K562 (cell line): ENCODE measurements at places on chromosomes 2 and 18.

- H3K27me3 ChIP-seq: no peaks in the 10 kb centered on the region; the same call in 2 of the 3 replicates
- H3K4me3 ChIP-seq: no peak overlapping the region
- no peak overlapping the region for H3K27ac ChIP-seq
- peak; percentile 29 for DNase-seq
- no peaks in the 10 kb centered on the region; the same call in 1 of the 3 replicates for H3K4me1 ChIP-seq
Observed at GRCh38 chr2:207352978-207353671, 176.6 kb upstream of the CREB1 start.

DNA sequence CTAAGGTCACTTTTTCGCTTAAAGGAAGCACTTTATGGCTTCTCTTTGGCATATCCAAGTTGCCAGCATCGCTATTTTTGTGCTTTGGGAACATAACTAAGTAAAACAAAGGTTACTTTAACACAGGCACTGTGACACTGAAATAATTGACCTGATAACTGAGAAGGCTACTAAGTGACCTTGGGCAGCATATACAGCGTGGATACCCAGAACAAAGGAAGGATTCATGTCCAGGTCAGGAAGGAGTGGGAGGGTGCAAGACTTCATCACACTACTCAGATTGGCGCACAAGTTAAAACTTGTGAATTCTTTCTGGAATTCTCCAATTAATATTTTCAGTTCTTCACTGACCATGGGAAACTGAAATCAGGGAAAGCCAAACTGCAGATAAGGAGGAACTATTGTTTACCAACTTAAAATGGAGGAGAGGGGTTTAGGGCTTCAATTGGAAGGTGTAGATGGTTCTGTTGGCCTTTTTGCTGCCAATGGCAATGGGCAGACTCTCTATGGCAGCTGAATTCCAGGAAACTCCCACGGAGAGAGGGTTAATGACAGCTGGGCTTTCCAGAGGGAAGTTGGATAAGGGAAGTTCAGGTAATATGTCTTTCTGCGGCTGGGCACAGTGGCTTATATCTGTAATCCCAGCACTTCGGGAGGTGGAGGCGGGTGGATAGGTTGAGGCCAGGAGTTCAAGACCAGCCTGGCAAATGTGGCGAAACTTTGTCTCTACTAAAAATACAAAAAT, 45.3 kb downstream of the COMMD1 start:
- no peaks in the 10 kb centered on the region for H3K27me3 ChIP-seq
- DNase-seq: no peak
- no peak overlapping the region for H3K4me3 ChIP-seq
- H3K36me3 ChIP-seq: no peaks in the 10 kb centered on the region

DNA sequence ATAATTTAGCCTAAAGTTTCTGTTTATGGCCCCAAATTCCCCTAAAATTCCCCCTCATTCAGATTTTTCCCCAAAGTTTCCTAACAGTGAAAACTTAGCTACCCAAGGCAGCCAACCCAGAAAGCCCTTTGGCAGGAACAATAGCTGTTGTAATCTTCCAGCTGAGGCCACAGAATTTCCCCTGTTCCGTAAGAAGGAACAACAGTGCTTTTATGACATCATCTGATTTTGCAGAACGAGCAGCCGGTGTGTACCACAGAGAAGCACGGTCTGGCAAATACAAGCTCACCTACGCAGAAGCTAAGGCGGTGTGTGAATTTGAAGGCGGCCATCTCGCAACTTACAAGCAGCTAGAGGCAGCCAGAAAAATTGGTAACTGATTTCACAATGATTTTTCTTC, 6.3 kb downstream of the TNFAIP6 start:
- H3K27ac ChIP-seq: no peak overlapping the region
- H3K4me3 ChIP-seq: no peak overlapping the region
- H3K4me1 ChIP-seq: no peaks in the 10 kb centered on the region
- H3K27me3 ChIP-seq: no peaks in the 10 kb centered on the region
- DNase-seq: no peak

GRCh38 chr2:47653902-47654789, 128.8 kb upstream of the MSH6 start:
- H3K27ac ChIP-seq: no peak overlapping the region
- no peaks in the 10 kb centered on the region for H3K36me3 ChIP-seq
- DNase-seq: peak; percentile 41
- H3K4me3 ChIP-seq: no peak overlapping the region

GRCh38 chr2:121731366-121731765, 5.3 kb downstream of the NIFK start:
- no peak for DNase-seq
- no peaks in the 10 kb centered on the region for H3K27me3 ChIP-seq
- H3K36me3 ChIP-seq: peaks cover 88% of the 10 kb centered on the region

- no peak overlapping the region for H3K4me3 ChIP-seq
- no peaks in the 10 kb centered on the region for H3K27me3 ChIP-seq
- H3K4me1 ChIP-seq: peaks cover 7% of the 10 kb centered on the region
- H3K36me3 ChIP-seq: peaks cover 13% of the 10 kb centered on the region; the same call in 2 of the 3 replicates
- H3K27ac ChIP-seq: peak overlapping the region; percentile 23; the same call in 1 of the 3 replicates
Observed at GRCh38 chr18:23433360-23433759, 19.7 kb upstream of the RIOK3 start.

GRCh38 chr2:3112131-3112530, 265.5 kb downstream of the EIPR1 start:
- H3K27ac ChIP-seq: no peak overlapping the region
- H3K36me3 ChIP-seq: no peaks in the 10 kb centered on the region
- H3K4me3 ChIP-seq: no peak overlapping the region
- no peaks in the 10 kb centered on the region; the same call in 2 of the 3 replicates for H3K4me1 ChIP-seq
- H3K27me3 ChIP-seq: peaks cover 74% of the 10 kb centered on the region
- DNase-seq: no peak

DNA sequence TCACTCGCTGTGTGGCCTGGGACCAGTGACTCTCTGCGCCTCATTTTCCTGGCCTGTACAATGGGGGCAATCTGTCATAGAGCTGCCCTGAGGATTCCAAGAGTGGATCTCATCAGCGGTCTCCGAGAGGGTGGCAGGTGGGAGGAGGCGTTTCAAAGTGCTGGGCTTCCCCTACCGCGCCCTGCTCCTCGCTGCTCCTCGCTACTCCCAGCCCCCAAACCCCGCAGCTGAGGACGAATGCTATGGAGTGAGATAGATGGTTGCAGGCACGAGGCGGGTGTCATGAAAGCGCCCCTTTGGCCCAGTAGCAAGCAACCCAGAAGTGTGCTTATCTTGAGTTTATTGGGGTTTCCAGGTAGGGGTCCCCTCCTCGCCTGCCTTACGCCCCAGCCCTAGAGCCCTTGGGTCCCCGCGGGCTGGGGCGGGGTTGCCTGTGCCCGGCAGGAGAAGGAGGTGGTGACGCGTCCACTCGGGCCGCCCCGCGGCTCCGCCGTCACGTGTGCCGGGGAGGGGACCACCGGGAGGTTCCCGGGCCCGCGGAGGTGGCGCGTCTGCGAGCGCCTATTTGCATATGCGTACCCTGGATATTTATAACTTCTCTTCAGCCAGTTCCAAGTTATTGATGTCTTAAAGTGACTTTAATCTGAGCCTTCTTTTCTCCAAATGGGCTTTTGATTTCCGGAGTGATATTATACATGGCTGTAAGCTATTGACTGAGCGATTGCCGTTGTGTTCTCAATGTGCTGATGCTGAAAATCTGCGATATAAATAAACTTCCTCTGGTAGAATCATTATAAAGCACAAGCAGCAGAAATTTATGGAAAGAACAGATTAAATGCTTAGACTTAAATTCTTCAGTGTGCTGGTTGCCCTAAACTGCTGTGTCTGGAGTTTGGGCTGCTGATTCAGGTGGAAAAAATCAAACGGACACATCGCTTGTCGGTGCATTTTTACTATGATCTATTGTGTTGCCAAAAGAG, 263.7 kb downstream of the ATAD2B start:
- no peak overlapping the region for H3K27ac ChIP-seq
- peaks cover 14% of the 10 kb centered on the region for H3K27me3 ChIP-seq
- no peaks in the 10 kb centered on the region for H3K36me3 ChIP-seq
- no peak overlapping the region for H3K4me3 ChIP-seq

DNA sequence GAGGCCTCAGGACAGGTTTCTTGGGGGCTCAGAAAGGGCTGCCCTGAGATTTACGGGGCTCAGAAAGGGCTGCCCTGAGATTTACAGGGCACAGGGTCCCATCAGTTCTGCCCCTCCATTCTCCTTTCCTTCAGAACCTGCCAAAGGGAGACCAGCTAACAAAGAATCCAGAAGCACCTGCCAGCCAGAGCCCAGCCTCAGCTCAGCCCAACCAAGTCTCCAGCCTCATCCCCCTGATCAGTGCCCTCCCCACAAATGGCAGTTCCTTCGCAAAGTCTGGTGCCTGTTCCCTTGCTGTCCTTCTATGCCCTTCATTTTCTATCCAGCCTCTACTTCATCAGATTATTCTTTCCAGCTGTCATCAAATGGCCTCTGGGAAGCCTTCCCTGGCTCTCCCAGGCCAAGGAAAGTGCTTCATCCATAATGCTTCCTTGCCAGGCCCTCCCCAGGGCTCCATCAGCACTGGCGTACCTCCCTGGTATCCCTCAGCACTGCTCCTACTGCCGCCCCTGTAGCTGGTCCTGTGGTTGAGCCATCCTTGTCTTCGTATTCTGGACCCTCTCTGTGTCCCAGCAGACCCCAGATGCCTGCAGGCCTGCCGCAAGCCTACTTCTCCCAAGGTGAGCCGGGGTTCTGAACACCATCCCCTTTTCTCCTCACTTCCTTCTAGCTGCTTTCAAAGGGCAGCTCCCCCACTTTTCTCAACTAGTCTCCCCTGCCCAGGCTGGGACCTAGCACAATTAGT, 96.2 kb upstream of the EPAS1 start:
- H3K36me3 ChIP-seq: no peaks in the 10 kb centered on the region
- H3K4me3 ChIP-seq: no peak overlapping the region
- no peak for DNase-seq
- no peaks in the 10 kb centered on the region for H3K27me3 ChIP-seq
- H3K27ac ChIP-seq: no peak overlapping the region
- H3K4me1 ChIP-seq: peaks cover 8% of the 10 kb centered on the region; the same call in 1 of the 2 replicates

GRCh38 chr18:79799619-79800370, 2.1 kb downstream of the KCNG2 start:
- no peaks in the 10 kb centered on the region for H3K4me1 ChIP-seq
- H3K27ac ChIP-seq: no peak overlapping the region
- H3K36me3 ChIP-seq: no peaks in the 10 kb centered on the region
- peaks cover 13% of the 10 kb centered on the region; the same call in 2 of the 3 replicates for H3K27me3 ChIP-seq
- H3K4me3 ChIP-seq: no peak overlapping the region

DNA sequence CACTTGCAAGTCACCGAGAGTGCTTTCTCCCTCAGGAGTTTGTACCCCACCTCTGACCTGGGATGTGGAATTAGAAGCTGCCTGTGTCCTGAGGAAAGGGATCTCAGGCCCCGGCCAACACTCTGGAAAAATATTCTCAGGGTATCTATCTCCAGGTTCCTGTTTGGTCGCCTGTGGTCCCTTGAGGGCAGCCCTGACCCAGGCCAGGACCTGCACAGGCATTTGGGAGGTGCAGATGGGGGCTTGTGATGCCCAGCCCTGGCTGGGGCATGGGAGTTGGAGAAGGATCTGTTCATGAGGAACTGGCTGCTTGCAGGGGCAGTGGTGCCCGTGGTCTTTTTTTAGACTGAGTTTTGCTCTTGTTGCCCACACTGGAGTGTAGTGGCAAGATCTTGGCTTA, 46.3 kb downstream of the MYCN start:
- H3K27ac ChIP-seq: no peak overlapping the region
- H3K36me3 ChIP-seq: no peaks in the 10 kb centered on the region
- H3K27me3 ChIP-seq: peaks cover 6% of the 10 kb centered on the region; the same call in 1 of the 3 replicates
- no peak overlapping the region for H3K4me3 ChIP-seq

DNA sequence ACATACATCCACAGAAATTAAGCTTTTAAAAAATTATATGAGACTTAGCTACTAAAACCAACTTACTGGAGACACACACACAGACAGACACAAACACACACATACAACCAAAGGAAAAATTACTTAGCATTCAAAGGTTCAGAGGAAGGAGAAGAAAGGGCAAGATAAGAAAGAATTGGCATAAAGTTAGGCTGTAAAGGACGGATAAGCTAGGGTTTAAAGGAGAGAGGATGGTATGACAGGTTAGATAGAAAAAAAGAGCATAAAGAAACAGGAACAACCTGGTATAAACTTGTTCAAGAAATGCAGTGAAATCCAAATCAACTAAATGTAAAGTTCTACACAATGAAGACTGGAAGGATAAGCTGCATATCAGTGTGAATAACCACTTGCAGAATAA, 73.4 kb downstream of the SLC66A3 start:
- peaks cover 6% of the 10 kb centered on the region; the same call in 1 of the 3 replicates for H3K4me1 ChIP-seq
- peaks cover 4% of the 10 kb centered on the region; the same call in 2 of the 3 replicates for H3K36me3 ChIP-seq
- DNase-seq: peak; percentile 41
- no peaks in the 10 kb centered on the region for H3K27me3 ChIP-seq
- no peak overlapping the region for H3K4me3 ChIP-seq
- peak overlapping the region; percentile 27; the same call in 2 of the 3 replicates for H3K27ac ChIP-seq

GRCh38 chr2:190280565-190281350, 38.9 kb downstream of the HIBCH start:
- H3K36me3 ChIP-seq: peaks cover 11% of the 10 kb centered on the region; the same call in 1 of the 3 replicates
- no peak for DNase-seq
- no peaks in the 10 kb centered on the region for H3K4me1 ChIP-seq
- no peaks in the 10 kb centered on the region for H3K27me3 ChIP-seq
- no peak overlapping the region for H3K27ac ChIP-seq

DNA sequence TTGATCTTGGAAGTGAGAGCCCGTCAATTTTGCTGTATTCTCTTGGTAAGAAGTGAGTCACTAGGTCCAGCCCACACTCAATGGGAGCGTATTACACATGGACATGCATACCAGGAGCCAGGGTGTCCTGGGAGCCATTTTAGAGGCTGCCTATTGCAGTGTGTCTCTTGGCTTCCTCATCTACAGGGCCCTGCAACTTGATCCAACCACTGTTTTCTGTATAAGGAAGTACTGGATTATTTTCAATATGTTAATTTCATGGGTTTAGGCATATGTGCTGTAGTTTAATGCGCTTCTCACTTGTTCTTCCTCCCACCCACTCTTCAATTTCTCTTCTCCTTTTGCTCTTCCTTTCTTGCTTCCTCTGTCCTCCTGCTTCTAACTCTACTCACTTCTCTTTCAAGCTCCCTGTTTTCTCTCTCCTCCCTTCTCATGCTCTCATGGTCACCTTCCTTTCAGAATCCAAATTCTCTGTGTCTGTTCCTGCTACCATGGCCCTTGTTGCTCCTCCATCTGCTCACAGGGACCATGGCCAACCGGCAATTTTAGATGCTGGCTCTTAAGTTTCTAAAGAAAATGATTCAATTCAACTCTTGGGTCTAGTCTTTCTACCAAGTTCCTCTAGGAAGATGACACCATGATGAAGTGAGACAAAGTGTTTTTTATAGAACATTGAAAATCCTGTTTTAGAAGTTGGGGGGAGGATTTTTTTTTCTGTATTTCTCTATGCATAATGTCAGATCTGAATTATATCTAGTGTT, 152.0 kb upstream of the ZEB2 start:
- DNase-seq: no peak
- H3K27ac ChIP-seq: no peak overlapping the region; the same call in 2 of the 3 replicates
- no peaks in the 10 kb centered on the region for H3K36me3 ChIP-seq

- no peaks in the 10 kb centered on the region for H3K27me3 ChIP-seq
- no peak overlapping the region for H3K4me3 ChIP-seq
- H3K27ac ChIP-seq: no peak overlapping the region
- H3K4me1 ChIP-seq: no peaks in the 10 kb centered on the region
Observed at GRCh38 chr2:181234487-181234891, 222.7 kb upstream of the ITGA4 start.

GRCh38 chr2:159226059-159226461, 60.4 kb downstream of the WDSUB1 start:
- H3K4me1 ChIP-seq: peaks cover 6% of the 10 kb centered on the region
- no peaks in the 10 kb centered on the region for H3K36me3 ChIP-seq
- H3K27me3 ChIP-seq: peaks cover under 1% of the 10 kb centered on the region; the same call in 1 of the 2 replicates
- H3K27ac ChIP-seq: peak overlapping the region; percentile 25; the same call in 1 of the 3 replicates

- DNase-seq: peak; percentile 88
- peaks cover 87% of the 10 kb centered on the region for H3K27me3 ChIP-seq
- no peak overlapping the region for H3K27ac ChIP-seq
- H3K4me3 ChIP-seq: no peak overlapping the region
- H3K4me1 ChIP-seq: no peaks in the 10 kb centered on the region
Observed at GRCh38 chr2:127049927-127050802, 56.8 kb downstream of the BIN1 start.
